ENCODE measurements at places on chromosomes 1 and 21.

DNA sequence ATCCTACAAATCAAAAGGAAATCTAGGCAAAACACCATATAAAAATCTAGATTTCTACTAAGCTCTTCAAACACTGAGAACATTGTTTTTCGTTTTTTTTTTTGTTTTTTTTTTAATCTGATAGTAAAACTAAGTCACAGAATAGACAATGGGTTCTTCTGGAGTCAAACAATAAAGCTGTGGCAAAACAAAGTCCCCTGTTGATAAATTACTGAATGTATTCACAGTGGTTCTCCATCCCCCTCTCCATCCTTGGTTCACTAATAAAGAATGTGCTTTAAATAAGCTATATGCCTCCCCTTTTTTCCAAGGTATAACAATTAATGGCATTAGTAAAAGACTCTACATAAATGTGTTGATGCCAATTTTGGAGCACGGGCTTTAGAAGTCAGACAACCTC is 16.7 kb upstream of the ATP1B1 start:
- no peak for DNase-seq

DNA sequence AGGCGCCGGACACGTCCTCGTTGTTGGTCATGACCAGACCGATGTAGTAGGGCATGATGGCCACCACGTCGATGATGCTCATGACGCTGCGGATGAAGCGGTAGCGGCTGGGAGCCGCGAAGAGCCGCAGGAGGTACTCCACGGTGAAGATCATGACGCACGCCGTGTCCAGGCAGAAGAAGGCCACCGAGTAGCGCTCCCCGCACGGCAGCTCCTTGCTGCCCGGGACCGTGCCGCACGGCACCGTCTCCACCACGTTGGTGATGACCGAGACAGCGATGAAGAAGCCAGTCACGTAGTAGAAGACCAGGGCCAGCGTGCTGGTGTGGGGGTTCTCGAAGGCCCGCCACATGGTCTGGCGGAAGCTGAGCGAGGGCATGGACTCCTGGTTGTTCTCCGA is 7.6 kb downstream of the KCND3 start:
- DNase-seq: no peak

GRCh38 chr1:58857680-58858673 is 74.1 kb upstream of the JUN start:
- no peak for DNase-seq

- DNase-seq: no peak
These were observed 1.3 kb downstream of the BCAN start for GRCh38 chr1:156643049-156643777.

- no peak for DNase-seq
These were observed 40.8 kb upstream of the TP53BP2 start for GRCh38 chr1:223886516-223886921.

- no peak for DNase-seq
These were observed 4.3 kb upstream of the C1orf116 start for GRCh38 chr1:207036865-207037264.

- no peak for DNase-seq
These were observed 226.5 kb downstream of the SDCCAG8 start for GRCh38 chr1:243482141-243483022.

DNA sequence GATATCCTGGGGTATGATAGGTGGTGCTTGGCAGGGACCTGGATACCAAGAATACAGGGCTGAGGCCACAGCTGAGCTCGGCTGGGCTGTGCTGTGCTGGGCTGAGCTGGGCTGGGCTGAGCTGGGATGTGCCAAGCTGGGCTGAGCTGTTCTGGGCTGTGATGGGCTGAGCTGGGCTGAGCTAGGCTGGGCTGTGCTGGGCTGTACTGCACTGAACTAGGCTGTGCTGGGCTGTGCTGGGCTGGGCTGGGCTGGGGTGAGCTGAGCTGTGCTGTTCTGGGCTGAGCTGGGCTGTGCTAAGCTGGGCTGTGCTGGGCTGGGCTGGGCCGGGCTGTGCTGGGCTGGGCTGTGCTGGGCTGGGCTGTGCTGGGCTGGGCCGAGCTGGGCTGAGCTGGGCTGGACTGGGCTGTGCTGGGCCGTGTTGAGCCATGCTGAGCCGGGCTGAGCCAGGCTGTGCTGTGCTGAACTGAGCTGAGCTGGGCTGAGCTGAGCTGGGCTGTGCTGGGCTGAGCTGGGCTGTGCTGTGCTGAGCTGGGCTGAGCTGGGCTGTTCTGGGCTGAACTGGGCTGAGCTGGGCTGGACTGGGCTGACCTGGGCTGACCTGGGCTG is 94.7 kb upstream of the ACTRT2 start:
- DNase-seq: no peak

DNA sequence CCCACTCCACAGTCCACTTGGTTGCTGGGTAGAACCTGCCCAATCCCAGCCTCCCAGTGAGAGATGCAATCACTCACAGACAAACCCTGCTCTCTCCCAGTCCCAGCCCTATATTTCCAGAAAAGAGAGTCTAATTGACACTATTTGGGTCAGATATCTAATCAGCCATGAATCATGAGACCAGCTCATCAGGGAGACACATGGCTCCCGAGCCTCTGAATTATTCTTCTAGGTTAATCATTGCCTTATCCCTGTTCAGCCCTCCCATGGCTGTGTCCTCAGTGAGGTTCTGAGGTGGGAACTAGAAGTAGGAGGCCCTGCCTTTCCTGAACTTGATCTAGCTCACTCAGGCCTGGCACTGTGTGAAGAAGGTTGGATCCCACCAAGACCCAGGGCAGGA is 49.9 kb upstream of the ZC3H12A start:
- DNase-seq: no peak

GRCh38 chr1:1332031-1332755 is 1.1 kb downstream of the TAS1R3 start:
- DNase-seq: no peak

- no peak for DNase-seq
These were observed 201.0 kb upstream of the PTBP2 start for GRCh38 chr1:96520579-96520947.

GRCh38 chr1:9628541-9629444 is 22.7 kb upstream of the PIK3CD start:
- DNase-seq: peak; percentile 60

- no peak for DNase-seq
These were observed 113.5 kb downstream of the PRDM2 start for GRCh38 chr1:13813398-13814012.

GRCh38 chr1:248807067-248807737 is 18.5 kb downstream of the SH3BP5L start:
- no peak for DNase-seq

GRCh38 chr1:93876244-93876643 is 2.8 kb downstream of the DNTTIP2 start:
- DNase-seq: no peak

GRCh38 chr1:204988196-204988595 is 54.8 kb upstream of the CNTN2 start:
- no peak for DNase-seq

- DNase-seq: no peak
These were observed 141.8 kb downstream of the HIVEP3 start for GRCh38 chr1:41776891-41777441.

GRCh38 chr1:27934818-27935549 is at the start of gene SMPDL3B:
SMPDL3B (plus strand) TSS chr1:27935000; CDS start chr1:27935184, 184 bp downstream.
- DNase-seq: no peak

DNA sequence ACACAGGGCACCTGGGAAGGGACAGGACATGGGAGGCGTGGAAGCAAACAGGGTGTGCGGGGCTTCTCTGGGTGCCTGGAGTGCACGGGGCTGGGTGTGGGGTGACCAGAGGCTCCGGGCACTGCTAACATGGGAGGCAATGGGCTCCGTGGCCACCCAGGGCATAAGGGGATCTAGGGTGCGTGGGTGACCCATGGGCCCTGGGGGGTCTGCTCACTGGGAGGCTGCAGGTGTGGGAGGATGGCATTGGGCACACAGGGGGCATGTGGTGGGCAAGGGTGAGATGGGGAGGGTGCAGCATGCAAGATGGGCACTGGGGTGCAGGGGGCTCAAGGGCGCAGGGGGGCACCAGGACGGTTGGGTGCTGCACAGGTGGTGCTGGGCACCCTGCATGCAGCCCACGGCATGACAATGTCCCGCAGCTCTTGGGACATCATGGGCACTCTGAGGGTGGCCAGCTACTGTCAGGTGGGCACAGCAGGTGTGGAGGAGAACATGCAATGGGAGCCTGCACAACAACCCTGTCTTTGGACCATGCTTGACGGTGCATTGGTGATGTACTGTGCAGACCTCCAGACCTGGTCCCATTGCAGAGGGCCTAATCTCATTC is 15.1 kb downstream of the TRIM11 start:
- no peak for DNase-seq

GRCh38 chr1:154301582-154301981 is 19.3 kb upstream of the AQP10 start:
- DNase-seq: no peak

GRCh38 chr1:7629465-7630195 is 141.5 kb upstream of the VAMP3 start:
- DNase-seq: no peak

DNA sequence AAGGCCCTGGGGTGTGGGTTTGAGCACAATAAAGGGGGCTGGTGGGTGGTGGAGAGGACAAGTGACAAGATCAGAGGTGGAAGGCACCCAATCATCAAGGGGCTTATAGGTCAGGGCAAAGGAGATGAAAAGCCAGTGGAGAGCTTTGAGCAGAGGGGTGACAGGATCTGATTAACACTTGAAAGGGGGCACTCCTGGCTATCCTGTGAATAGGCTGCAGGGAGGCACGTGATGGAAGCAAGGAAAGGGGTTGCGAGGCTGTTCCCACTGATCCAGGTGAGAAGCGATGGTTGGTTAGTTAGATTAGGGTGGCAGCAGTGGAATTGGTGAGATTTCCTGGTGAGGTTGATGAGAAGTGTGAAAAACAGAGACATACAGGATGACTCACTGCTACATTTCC is 80.6 kb downstream of the WLS start:
- no peak for DNase-seq

- no peak for DNase-seq
These were observed 270.0 kb upstream of the ZRANB2 start for GRCh38 chr1:71350805-71351204.

- DNase-seq: no peak
These were observed 43.0 kb downstream of the PRKAB2 start for GRCh38 chr1:147129116-147129873.

GRCh38 chr21:44459712-44460440 is 4.6 kb downstream of the LRRC3 start:
- DNase-seq: no peak

DNA sequence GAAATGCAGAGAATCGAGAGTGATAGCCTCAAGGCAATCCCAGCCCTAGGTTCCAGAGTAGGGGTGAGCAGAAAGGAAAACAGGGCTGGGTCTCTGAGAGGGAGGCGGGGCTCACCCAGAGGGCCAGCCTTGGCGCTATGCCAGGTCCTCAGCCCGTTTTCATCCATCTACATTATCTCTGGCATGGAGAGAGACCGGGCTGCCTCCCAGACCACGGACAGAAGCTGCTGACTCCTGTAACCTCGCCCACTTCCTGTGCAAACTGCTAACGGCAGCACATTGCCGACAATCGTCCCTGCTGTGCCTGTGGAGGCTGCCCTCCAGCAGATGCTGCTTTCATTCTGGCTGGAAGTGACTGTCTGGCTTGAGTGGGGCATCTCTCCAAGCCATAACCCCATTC is 569.1 kb downstream of the NPHP4 start:
- DNase-seq: no peak

Measured in stimulated activated CD8-positive, alpha-beta memory T cell treated with anti-CD3 and anti-CD28 coated beads, Interleukin-4, amount 100 ng/mL, for 4 hours (primary cell).